ENCODE measurements at places on chromosomes 6 and 20.
A peak's percentile ranks its signal among the peaks of the same experiment; 100 is the strongest.

GRCh38 chr6:82467338-82467737 lies 103.7 kb downstream of the TPBG start:
- no peak for DNase-seq

GRCh38 chr20:12775041-12775440 lies 233.7 kb upstream of the SPTLC3 start:
- no peak for DNase-seq

- no peak for DNase-seq
Measured at GRCh38 chr20:54179946-54180345, 6.2 kb upstream of the CYP24A1 start.

- DNase-seq = peak; percentile 65
Measured at GRCh38 chr6:137218473-137218916, 690 bp downstream of the IFNGR1 start.

- DNase-seq = no peak
Measured at GRCh38 chr6:150813993-150814359, 51.5 kb upstream of the MTHFD1L start.

DNA sequence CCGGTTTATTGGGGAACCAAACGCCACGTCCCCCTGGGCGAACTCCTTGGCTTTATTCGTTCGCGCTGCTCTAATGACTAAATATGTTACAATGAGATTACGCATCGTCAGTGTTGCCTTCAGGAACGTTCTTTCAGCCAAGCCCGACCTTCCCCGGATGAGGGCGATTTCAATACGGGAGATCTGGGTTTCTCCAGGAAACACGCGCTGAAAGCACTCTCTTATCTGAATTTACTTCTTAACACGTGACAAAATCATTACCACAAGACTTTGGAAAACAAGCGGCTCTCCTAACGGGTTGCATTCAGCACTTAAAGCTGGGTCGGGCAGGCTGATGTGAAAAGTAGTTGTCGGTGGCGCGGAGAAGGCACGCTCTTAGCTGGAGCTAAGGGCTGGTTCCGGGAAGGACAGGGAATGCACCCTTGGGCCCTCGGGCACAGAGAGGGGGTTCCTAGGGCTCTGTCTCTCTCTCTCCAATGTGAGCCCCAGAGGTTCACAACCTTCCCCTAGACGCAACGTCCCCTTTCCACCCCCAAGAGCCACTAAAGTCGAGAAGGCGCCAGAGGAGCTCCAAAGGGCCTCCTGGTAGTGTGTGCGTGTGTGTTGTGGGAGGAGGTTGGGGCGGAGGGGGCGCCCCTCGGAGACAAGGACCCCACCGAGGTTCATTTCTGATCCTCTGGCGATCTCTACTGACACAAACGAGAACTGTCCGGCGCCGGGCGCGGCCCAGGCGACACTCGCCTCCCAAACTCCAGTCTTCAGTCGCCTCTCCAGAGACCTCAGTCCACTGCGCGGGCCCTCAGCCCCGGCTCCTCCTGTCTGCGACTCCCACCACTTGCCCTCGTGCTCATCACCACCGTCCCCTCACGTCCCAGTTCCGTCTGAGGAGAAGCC lies 7.1 kb upstream of the NKX2-2 start:
- no peak for DNase-seq

GRCh38 chr6:126976253-126976797 lies 142.1 kb upstream of the RSPO3 start:
- no peak for DNase-seq

- DNase-seq = no peak
Measured at GRCh38 chr6:164039954-164040375, 625.4 kb downstream of the QKI start.

DNA sequence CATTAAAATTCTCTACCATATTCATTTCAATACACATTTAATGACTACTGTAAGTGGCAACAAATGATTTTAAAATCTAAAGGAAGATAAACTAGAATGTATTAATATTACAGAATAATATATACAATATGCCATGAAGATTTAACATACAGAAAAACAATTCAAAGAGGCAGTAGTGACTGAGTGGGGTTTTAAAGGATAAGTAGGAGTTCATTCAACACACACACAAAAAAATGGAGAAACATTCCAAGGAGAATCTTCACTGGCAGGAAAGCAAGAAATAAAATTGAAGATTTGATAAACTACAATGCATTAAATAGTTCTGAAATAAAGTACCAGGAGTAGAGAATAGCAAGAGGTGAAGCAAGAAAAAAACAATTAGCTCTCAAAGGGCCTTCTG lies 215.1 kb downstream of the IBTK start:
- DNase-seq = no peak

All from T-helper 1 cell (primary cell).